ENCODE measurements at places on chromosomes 5 and 9. TPM values are rescaled to one million over a fixed set of nuclear protein-coding genes. Genes with fewer than 3 reads are reported as not detected.

GRCh38 chr9:129697656-129698253 lies 32.3 kb downstream of the PRRX2 start:
- peak; percentile 51 for DNase-seq

DNA sequence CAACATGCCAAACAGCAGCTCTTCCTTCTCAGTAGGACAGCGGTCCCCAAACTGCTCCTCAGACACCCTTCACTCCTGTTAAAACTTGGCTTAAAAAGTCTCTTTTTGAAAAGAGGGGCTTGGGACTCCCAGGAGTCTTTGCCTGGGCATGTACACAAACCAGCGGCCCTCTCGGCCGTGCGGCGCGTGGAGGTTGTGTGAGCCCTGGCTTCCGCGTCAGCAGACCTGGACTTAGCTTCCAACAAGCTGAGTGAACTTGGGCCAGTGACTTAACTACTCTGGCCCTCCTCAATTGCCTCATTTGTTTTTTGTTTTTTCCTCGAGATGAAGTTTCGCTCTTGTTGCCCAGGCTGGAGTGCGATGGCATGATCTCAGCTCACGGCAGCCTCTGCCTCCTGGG lies 15.3 kb upstream of the NTNG2 start:
- no peak for DNase-seq

DNA sequence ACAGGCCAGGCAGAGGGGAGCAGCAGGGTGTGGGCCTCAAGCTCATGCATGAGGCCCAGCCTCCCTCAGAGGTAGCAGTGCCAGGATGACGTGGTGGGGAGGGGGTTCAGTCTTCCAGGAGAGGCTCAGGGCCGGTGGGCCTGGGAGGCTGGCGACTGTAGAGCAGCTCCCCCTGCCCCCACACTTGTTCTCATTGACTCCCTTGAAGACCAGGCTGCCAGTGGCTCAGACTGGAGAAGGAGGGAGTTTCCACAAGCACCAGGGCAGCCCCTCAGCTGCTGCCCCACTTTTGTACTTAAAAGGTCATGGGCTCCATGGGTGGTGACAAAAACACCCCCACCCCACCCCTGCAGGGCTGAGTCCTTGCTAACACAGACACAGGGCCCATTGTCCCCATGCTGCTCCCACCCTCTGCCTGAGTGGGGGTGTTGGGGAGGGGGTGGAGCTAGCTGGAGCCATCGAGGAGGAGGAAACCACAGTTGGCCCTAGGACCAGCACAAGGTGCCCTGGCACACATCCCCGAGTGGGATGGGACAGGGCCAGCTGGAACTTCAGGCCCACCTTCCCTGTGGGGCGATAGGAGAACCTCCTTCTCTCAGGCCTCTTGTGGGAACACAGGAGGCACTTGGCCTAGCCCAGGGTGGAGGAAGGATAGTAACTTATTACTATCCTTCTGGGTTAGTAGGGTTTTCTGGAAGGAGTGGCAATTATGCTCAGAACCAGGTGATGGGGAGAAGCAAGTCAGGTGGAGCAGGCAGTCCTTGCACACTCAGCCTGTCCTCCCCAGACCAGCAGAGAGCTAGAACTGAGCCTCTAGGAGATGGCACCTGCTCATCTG lies 10.7 kb downstream of the PDLIM4 start:
- DNase-seq: no peak

DNA sequence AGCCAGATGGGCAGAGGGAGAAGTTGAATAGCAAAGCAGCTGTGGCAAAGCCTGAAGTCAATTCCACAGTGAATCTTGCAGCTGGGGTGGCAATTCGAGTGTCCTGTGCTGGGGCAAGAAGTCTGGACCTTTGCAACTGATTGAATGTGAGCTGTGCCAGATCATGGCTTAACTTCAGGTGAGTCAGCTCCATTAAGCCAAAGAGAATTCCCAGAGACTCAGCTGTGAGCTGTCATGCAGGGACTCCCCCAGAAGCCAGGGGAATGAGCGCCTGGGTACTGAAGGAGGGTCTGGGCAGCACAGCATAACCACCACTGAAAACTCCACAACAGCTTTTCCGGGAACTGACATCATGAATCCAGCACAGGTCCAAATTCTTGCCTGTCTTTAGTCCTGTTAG lies 153.5 kb upstream of the TRPC7 start:
- DNase-seq: no peak

DNA sequence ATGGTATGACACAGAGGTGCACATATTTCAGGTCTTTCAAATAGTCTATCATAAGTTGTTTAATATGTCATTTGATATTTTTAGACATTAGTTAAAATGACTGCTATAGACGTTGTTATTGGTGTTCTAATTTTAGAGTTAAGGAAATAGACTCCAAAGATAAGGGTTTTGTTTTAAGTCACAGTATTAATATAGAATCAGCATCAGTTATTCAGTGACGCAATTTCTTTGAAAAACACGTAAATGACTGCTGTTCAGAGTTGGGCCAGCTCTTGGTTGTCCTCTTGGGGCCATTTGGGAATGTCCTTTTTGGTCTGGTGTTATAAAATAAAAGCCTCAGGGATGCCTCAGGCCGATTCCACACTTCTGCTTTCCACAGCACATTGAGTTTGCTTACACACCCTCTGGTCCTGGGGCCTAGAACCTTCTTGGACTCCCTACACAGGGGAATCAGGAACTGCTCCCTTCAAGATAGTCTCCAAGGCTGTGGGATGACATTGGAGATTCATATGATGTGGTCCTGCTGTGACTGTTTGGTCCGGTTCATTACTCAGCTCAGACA lies 14.3 kb downstream of the OTULIN start:
- no peak for DNase-seq

Gene ASS1
- 63.6 TPM for total RNA-seq

- no peak for DNase-seq
Observed at GRCh38 chr9:3578786-3579185, 53.0 kb upstream of the RFX3 start.

DNA sequence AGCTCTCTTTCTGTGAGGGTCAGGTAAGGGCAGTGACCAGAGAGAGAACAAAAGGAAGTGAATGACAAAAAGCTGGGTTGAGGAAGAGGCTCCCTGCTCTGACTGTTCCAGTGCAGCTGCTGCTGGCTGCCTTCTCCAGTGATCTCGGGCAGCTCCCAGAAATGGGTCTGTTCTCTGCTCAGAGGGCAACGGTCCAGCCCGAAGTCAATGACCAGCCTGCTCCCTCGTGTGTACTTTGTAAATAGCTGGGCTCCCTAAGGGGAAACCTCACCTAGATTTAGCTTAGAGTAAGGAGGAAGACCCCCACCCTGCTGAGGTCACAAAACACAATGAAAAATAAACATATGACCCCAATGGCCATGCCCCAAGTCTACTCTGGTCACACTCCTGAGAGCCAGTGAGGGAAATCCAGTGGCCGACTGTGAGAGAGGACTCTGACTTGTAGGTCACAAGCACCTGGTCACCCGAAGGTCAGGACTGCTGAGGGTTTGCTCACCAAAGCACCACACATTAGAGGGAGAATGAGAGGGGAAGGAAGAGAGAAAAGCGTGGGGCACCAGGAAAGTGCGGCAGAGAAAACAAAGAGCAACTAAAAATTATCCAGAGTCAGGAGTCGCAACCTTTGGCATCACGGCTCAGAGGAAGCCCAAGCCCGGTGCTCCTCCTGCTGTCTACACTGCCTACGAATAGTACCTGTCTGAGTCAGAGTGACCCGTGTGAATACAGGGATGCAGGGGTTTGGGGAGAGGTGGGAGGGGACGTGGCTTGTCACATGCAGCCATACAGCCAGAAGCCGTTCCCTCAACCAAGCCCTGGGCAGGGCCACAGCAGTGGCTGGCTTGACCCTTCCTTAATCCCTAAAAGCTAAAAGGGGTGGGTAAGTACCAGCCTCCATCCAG lies 19.8 kb downstream of the NIPAL4 start:
- no peak for DNase-seq

- DNase-seq: peak; percentile 20
Observed at GRCh38 chr9:93713716-93714115, 137.3 kb downstream of the PHF2 start.

- peak; percentile 72 for DNase-seq
Observed at GRCh38 chr5:76608833-76609232, 14.4 kb downstream of the F2RL2 start.

DNA sequence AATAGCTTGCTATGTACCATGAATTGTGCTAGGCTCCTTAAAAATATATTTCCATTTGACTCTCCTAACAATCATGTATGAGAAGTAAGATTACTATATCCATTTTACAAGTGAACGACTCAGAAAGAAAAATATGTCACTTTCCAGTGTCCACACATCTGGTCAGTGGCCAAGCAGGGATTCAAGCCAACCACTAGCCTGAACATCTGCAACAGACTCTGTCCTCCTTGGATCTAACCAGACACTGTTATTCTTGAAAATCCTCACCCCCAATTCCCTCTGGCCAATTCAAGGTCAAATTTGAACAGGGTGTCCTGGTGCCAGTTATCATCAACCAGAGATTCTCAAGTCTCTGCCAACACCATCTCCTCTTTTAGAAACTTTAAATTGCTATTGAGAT lies 344.1 kb upstream of the WWC1 start:
- DNase-seq: no peak

DNA sequence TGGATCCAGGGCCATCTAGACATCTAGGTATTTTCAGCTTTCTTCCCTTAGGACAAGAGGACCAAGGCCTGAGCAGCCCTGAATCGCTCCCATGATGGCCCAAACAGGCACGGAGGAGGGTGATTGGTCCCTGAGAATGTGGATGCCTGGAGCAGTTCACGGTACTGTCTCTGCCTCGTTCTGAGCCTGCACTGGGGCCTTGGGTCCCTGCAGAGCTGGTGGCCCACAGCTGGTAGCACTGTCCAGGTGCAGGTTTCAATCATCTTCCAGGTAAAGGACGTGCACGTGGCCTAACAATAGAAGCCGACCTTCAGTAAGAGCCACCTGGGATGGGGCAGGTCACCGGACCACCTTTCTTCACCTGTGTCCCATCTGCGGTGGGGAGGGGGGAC lies 19.4 kb upstream of the FCN1 start:
- no peak for DNase-seq

- no peak for DNase-seq
Observed at GRCh38 chr5:34870382-34870781, 31.4 kb downstream of the TTC23L start.

DNA sequence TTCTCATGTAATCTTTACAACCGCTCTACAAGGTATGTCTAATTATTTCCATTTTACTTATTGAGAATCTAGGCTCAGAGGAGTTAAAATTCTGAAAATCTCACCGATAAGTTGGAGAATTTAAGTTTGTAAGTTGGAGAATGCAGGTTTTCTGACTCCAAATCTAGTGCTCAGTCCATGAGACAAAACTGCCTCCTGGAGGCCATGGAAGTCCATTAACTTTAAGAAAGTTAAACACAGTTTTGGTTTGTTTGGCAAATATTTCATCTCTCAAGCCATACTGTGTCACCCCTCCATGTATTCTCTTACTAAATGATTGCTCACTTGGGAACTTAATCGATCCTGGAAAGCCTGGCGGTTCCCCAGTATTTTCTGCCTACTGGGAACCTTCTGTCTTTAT lies 52.6 kb downstream of the INIP start:
- DNase-seq: no peak

GRCh38 chr9:92949266-92949982 lies 2.1 kb downstream of the FGD3 start:
- no peak for DNase-seq

Gene ESM1
- not detected for total RNA-seq

GRCh38 chr5:17897776-17898175 lies 263.5 kb downstream of the TAF11L14 start:
- no peak for DNase-seq

Gene SPINK7
- total RNA-seq: not detected

Gene TRIM36
- 20.0 TPM for total RNA-seq

DNA sequence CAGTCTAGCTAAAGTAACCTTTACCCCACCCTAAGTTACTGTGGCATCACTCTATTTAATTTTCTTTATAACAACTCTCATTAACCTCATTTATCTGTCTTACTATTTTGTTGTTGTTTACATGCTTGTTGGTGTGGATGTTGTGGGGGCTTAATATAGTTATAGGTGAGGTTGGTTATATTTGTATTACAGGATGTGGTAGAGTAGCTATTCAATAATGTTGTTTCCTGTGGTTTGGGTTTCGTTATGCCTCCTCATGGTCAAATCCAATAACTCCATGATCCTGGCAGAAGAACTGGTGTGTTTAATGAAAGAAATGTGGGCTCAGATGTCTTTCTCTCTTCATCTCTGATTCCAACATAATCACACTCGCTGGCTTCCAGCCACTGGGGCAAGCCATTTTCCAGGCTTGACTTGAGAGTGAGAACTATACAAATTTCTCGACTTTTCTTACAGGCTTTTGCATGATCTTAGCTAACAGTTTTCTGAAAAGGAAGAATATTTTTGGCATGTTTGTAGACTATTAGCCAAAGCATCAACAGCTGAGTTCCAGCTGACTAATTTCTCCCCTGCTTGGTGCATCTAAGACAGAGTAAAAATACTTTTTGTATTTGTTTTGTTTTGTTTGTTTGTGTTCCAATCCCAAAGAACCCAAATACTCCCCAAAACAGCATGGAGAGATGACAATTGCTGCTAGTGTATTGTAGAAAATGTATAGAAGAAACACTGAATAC lies 303.7 kb upstream of the PAPPA start:
- DNase-seq: no peak

All from H4 (cell line).